GM20000 (cell line): ENCODE measurements at places on chromosomes 11 and 22.

GRCh38 chr22:45804319-45804985, 132.8 kb downstream of the ATXN10 start:
- no peak for DNase-seq

- no peak for DNase-seq
These were observed 111.2 kb upstream of the RASSF10 start for GRCh38 chr11:12897867-12898266.

DNA sequence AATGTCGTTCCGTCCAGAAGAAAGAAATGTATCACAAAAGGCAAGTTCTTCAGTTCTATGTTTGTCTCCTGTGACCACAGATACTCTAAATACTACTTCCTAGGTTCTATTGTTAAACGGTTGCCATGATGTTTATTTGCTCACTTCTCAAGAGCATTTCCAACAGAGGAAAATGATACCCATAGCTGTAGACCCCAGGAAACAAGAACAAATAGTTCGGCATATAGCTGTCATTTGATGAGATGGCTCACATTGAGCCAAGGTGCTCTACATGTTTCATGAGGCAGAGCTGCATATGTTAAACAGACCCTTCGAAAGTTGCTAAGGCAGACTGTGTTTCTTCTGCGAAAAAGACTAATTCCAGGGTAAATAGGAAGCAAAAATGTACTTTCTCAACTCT, 15.4 kb upstream of the ANGPTL5 start:
- no peak for DNase-seq

DNA sequence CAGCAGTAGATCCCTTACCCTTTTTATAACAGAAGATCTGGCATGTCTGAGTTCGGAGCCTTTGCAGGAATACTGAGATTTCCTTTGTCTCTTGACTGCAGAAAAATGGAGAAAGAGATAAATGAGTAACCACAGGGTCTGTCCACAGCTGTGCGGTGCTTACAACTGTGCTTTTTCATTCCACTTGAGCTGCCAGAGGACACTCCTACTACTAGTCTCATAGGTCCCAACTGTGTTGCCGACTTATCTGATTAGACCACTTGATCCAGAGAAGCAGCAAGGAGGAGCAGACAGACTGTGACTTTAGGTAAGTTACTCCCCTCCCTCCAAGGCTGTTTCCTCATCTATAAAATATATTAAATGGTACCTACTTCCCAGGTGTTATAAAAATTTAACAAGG, 17.5 kb downstream of the FAM227A start:
- no peak for DNase-seq

- no peak for DNase-seq
These were observed 96.9 kb downstream of the CNTN5 start for GRCh38 chr11:99117603-99118002.

DNA sequence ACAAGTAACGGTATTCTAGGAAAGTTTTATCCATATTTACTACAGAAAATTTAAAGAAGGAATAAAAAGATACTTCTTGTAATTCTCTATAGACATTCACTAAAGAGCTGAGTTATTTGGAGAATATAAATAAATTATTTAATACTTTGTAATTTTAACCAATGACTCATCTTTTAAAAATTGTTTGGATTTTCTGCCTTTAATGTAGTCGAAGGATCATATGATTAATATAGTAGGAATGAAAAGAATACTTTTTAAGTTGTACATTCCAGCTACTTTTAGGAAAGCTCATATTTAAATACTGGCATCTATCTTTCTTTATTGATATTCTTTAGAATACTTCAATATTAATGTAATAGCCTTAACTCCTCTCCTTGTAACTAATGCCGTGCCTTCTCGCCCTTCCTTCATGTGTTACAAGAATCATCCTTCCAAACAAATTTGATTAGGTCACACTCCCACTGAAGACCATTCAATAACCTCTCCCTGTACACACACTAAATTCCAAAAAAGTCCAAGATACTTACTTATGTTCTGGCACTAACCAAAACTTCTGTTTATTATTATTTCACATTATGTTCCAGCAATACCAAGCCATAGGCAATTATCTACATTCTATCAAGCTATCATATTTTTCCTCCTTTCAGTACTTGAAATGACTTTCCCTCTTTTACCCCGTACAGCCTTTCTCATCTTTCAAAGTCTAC, 501.9 kb downstream of the CNTN5 start:
- no peak for DNase-seq

DNA sequence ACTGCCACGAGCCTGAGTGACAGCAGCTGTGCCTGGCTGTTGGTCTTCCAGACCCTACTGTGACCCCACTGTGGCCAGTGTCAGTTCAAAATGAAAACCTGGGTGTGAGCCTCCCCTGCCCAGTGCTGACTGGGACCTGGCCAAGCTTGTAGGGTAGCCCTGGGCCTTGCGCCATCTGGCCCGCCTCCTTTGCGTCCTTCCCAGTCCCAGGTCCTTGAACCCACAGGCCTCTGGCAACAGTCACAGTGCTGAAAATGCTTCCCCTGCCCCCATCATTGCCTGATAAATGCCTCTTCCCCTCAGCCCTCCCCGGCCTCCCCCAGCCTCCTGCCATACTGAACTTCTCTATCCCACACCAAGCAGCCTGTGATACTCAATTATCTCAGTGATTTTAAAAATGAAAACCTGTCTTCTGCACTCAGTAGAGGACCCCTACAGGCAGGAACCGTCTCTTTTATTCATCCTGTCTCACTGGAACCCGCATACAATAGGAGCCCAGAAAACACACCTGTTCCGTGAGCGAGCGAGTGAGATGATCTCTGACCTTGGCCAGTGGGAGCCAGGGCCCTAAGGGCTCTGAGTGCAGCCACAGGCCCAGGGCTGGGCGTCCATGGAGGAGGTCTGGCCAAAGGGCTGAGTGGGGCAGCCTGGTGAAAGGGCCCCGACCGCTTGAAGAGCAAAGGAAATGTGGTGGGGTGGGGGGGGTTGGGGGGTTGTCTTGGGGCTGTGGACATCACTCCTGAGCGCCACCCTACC, 49.7 kb upstream of the TTLL12 start:
- no peak for DNase-seq

DNA sequence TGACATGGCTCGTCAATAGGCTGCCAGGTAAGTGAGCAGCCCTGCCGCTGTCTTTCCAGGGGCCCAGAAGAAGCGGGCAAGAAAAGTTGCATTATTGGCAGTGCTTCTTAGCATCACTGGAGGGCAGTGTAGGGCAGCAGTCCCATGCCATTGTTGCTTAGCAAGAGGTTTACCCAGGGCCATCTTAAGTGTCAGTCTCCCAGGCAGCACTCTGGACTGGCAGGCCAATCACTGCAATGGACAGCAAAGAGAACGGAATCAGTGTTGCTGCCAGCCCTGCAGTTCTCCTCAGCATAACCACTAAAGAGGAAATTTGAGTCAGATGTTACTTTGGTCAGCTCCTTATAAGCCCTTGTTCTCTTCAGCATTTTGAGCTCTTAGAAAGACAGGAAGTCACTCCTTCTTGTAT, 13.4 kb upstream of the GRK2 start:
- DNase-seq, result no peak

DNA sequence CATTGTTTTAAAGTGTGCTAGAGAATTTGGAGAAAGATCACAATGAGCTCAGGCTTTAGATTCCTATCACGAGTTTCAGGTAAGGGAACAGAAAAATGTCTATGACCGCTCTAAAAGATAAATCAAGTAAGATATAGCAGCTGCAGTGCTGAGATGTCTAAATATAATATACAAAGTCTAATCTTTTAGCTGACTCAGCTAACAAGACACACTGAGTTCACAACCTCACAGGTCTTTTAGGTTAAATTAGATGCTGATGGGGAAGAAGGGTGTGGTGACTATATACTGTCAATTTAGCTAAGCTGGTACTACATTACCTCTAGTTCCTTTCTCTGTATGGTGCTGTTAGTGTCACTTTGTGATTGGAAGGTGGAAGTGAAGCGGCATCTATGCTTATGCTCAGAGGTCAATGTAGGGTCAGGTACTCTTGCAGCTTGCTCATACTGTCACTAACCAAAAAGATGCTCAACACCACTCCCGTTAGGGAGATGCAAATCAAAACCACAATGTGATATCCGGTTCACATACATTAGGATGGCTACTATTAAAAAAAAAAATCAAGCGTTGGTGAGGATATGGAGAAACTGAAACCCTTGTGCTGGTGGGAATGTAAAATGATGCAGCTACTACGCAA, 283.5 kb downstream of the SWAP70 start:
- peak; percentile 13 for DNase-seq

DNA sequence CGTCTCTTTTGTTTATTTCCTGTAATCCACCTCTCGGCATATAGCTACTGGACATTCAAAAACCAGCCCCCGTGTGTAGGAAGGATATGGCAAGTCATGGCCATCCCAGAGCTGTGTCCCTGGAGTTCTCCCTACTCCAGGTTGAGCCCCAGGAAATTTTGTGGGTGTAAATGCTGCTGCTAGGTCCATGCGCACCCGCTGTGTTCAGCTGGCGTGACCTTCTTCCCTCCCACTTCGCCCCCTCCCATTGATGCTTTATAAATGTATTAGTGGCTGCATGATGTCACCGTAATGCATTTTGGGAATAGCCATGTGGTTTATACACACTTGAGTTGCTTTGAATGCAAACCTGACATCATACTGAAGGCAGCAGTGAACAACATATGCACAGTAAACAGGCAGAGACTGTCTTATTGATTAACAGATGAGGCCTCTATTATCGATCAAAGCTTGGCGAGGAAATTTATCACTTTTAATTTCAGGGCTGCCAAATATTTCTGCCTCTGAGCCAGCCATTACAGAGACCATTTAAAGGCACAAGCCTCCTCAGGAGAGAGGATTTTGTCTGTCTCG, 113.6 kb upstream of the NNMT start:
- no peak for DNase-seq

DNA sequence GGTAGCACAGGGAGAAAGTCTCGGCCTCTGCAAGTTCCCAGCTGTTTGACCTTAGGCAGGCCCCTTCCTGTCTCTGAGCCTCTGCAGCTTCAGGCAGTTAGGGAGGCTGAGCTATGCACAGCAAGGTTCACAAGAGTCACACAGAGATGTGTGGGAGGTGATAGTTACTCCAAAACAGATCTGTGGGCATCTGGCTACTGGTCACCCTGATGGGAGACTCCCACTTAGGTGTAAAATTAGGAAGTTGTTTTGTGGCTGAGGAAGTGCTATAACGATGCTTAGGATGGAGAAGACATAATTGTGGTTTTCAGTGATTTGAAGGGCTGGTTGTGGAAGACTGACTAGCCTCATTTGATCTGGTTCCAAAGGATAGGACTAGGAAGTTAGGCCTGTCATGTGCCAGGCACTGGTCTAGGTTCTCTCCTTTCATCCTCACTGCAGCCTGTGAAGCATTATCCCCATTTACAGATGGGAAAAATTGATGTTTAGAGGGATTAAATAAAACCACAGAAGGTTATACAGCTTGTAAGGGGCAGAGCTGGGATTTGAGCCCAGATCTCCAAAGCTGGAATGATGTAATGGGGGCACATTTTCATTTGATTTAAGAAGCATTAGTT, 13.5 kb downstream of the ACO2 start:
- DNase-seq, result peak; percentile 45

DNA sequence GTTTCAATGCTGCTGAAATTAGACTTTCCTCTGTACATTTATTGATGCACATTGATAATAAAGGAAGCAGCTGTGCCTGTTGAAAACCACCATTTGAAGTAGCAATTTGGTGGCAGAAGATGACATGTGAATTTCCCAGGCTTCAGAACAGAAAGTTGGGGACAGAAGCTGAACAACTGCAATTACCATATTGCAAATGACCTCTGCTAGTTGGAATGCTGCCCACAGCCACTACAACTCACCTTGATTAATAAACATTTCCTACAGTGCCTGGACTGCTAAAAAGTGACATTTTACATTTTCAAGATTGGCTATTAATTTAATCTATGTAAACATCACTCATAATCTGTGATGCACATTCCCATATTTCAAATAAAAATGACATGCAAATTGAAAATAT, 208.6 kb downstream of the LUZP2 start:
- DNase-seq, result no peak

DNA sequence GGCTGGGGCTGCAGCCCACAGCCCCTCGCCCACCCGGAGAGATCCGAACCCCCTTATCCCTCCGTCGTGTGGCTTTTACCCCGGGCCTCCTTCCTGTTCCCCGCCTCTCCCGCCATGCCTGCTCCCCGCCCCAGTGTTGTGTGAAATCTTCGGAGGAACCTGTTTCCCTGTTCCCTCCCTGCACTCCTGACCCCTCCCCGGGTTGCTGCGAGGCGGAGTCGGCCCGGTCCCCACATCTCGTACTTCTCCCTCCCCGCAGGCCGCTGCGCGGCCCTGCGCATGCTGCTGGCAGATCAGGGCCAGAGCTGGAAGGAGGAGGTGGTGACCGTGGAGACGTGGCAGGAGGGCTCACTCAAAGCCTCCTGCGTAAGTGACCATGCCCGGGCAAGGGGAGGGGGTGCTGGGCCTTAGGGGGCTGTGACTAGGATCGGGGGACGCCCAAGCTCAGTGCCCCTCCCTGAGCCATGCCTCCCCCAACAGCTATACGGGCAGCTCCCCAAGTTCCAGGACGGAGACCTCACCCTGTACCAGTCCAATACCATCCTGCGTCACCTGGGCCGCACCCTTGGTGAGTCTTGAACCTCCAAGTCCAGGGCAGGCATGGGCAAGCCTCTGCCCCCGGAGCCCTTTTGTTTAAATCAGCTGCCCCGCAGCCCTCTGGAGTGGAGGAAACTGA, 731 bp downstream of the GSTP1 start:
- DNase-seq, result peak; percentile 51

DNA sequence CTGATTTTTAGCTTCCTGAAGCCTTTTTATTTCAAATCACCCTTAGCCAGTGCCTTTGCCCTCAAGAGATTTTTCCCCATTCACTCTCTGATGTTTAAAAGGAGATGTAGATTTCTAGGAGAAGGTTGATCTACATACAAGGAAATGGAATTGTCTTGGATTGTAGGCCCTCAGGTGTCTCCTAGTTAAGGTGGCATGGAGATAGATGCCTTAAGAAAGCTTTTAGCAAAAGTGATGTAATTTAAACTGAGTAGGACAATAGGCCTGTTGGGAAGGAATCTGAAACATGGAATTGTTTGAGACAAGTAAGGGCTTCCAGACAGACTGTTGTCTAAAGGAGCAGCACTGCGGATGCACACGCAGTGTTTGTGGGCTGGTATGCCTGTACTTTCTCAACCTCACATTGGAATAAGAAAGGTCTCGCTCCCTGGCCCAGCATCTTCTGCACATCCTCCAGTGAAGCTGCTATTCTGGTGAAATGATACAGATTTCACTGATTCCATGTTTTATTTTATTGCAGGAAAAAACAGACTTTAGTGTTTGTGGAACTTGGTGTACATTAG, 69.8 kb upstream of the SLC25A18 start:
- DNase-seq, result no peak
